Activated naive CD8-positive, alpha-beta T cell treated with anti-CD3 and anti-CD28 coated beads for 36 hours (primary cell): ENCODE measurements at places on chromosomes 4 and X. TPM values are rescaled to one million over a fixed set of nuclear protein-coding genes. Genes with fewer than 3 reads are reported as not detected.

GRCh38 chr4:168803732-168804131, 206.3 kb downstream of the CBR4 start:
- no peak overlapping the region for H3K27ac ChIP-seq
- no peak overlapping the region for H3K4me3 ChIP-seq
- DNase-seq = no peak

GRCh38 chr4:153083447-153083947, 120.7 kb upstream of the TRIM2 start:
- H3K27me3 ChIP-seq = peaks cover 18% of the 10 kb centered on the region
- peaks cover 41% of the 10 kb centered on the region for H3K4me1 ChIP-seq
- DNase-seq = peak; percentile 34
- H3K36me3 ChIP-seq = no peaks in the 10 kb centered on the region
- H3K4me3 ChIP-seq = no peak overlapping the region
- H3K27ac ChIP-seq = no peak overlapping the region

MAGEA3 gene
- not detected for total RNA-seq

PIR gene
- 3.0 TPM for total RNA-seq

PALLD gene
- 0.41 TPM for total RNA-seq

BEND2 gene
- not detected for total RNA-seq

- no peak for DNase-seq
- H3K4me3 ChIP-seq = no peak overlapping the region
- H3K4me1 ChIP-seq = no peaks in the 10 kb centered on the region
- H3K36me3 ChIP-seq = no peaks in the 10 kb centered on the region
These were observed 45.6 kb downstream of the GLUD2 start for GRCh38 chrX:121093011-121093410.

DNA sequence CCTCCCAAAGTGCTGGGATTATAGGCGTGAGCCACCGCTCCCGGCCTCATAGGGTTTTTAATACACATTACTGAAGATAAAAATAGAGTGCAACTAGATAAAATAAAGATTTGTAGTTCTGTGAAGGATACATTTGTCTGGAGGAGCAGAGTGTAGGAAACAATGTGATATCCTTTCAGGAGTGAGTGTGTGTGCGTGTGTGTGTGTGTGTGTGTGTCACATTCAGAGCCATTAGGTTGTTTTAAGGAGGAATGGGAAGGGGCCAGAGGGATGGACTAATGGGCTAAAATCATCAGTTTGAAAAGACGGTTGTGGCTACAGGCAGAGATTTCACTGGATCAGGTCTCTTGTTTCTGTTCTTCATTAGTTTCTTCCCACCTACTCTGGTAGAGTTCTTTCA, 40.0 kb downstream of the RBPJ start:
- no peak overlapping the region for H3K4me3 ChIP-seq
- peaks cover 17% of the 10 kb centered on the region for H3K4me1 ChIP-seq
- peaks cover 10% of the 10 kb centered on the region for H3K36me3 ChIP-seq
- no peak overlapping the region for H3K27ac ChIP-seq

GRCh38 chr4:143273160-143273917, 63.3 kb upstream of the GAB1 start:
- no peaks in the 10 kb centered on the region for H3K4me1 ChIP-seq
- DNase-seq = no peak
- H3K36me3 ChIP-seq = no peaks in the 10 kb centered on the region
- peaks cover 6% of the 10 kb centered on the region for H3K27me3 ChIP-seq

DNA sequence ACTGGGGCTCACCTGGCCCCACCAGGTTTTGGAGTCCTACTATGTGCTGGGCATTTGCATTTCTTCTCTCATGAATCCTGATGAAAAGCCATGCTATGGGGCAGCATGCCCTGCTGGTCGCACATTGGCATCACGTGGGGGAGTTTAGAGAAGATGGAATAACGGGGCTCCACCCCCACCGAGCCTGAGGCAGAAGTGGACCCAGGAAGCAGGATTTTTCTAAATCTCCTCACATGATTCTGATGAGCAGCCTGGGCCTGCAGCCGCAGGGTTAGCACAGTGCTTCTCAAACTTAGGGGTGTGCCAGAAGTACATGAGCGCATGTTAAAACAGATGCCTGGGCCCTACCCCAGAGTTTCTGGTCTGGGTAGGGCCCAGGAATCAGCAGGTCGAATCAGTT, 4.6 kb upstream of the SORCS2 start:
- H3K27ac ChIP-seq = no peak overlapping the region
- DNase-seq = no peak
- H3K27me3 ChIP-seq = peaks cover 20% of the 10 kb centered on the region
- H3K4me3 ChIP-seq = no peak overlapping the region

GRCh38 chr4:108192056-108192455, 23.3 kb upstream of the LEF1 start:
- H3K4me3 ChIP-seq = no peak overlapping the region
- peaks cover 25% of the 10 kb centered on the region for H3K4me1 ChIP-seq
- H3K27me3 ChIP-seq = no peaks in the 10 kb centered on the region
- H3K27ac ChIP-seq = no peak overlapping the region
- H3K36me3 ChIP-seq = peaks cover 3% of the 10 kb centered on the region

MAGEB10 gene
- not detected for total RNA-seq

USP9X gene
- total RNA-seq = 53.8 TPM

DNA sequence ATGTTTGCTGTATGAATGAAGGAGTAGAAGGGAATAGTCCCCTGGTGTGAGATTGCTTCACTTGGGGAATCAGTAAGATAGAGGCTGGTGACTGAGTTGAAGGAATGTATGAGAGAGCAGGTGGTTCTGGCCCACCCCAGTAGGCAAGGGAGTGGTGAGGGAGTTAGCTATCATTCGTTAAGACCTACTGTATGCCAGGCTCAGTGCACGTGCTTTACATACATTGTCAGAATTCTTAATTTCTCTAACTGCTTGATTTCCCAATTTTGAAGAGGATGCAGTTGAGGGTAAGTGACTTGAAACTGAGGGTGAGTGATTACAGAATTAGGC, 700 bp downstream of the VMA21 start:
- H3K27ac ChIP-seq = peak overlapping the region; percentile 92
- H3K27me3 ChIP-seq = no peaks in the 10 kb centered on the region

DNA sequence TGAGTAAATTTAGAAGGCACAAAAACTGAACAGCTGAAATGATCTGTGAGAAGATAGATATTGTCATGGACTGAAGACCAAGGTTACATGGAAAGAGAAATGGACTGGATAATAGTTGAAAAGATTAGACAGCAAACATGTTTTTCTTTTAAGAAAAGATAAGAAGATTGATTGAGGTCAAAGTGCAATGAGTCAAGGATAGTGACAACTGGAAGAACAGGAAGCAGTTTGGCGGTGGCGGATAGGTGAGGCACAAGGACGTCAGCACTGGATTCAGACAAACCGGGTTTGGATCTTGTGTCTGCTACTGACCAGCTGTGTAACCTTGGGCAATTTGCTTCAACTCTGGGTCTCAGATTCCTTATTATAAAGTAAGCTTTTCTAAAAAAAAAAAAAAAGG, 2.0 kb upstream of the HPGD start:
- H3K27me3 ChIP-seq = peaks cover 28% of the 10 kb centered on the region
- peak overlapping the region; percentile 21 for H3K27ac ChIP-seq
- H3K4me1 ChIP-seq = peaks cover 18% of the 10 kb centered on the region
- DNase-seq = no peak

GRCh38 chrX:6024204-6024603, 204.5 kb downstream of the NLGN4X start:
- no peaks in the 10 kb centered on the region for H3K36me3 ChIP-seq
- H3K27me3 ChIP-seq = no peaks in the 10 kb centered on the region
- DNase-seq = no peak
- H3K27ac ChIP-seq = no peak overlapping the region
- no peaks in the 10 kb centered on the region for H3K4me1 ChIP-seq

WDFY3 gene
- 0.52 TPM for total RNA-seq

MXD4 gene
- total RNA-seq = 0.78 TPM

- H3K27ac ChIP-seq = no peak overlapping the region
- H3K4me3 ChIP-seq = no peak overlapping the region
- no peaks in the 10 kb centered on the region for H3K36me3 ChIP-seq
- H3K27me3 ChIP-seq = no peaks in the 10 kb centered on the region
These were observed 76.5 kb downstream of the PSAPL1 start for GRCh38 chr4:7358100-7358735.

DNA sequence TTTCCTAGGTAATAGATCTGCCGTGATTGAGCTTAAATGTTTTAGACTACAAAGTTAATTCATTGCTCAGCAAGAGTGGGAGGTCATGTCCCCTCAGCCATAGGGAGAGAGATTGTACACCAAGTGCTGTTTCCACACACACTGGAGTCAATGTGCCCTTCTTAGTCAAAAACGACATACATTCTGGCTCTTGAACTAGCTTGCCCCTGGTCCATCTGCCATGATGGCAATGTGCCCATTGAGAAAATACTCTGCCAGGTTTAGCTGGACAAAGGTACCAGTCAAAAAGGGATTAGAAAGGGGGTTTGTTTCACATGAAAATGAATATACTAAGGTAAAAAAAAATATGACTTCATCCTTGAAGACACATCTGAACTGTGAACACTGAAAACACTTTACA, 377.1 kb upstream of the ADGRL3 start:
- H3K36me3 ChIP-seq = no peaks in the 10 kb centered on the region
- no peaks in the 10 kb centered on the region for H3K27me3 ChIP-seq
- no peak overlapping the region for H3K27ac ChIP-seq
- H3K4me1 ChIP-seq = no peaks in the 10 kb centered on the region
- no peak overlapping the region for H3K4me3 ChIP-seq
- no peak for DNase-seq

PABPC4L gene
- not detected for total RNA-seq

WNK3 gene
- total RNA-seq = 1.0 TPM

HDAC6 gene
- total RNA-seq = 50.0 TPM

USP17L22 gene
- not detected for total RNA-seq

GRCh38 chr4:48015678-48016077, 803 bp downstream of the CNGA1 start:
- DNase-seq = no peak
- H3K27me3 ChIP-seq = peaks cover 31% of the 10 kb centered on the region
- peaks cover 19% of the 10 kb centered on the region for H3K4me1 ChIP-seq
- no peaks in the 10 kb centered on the region for H3K36me3 ChIP-seq
- peak overlapping the region; percentile 81 for H3K4me3 ChIP-seq
- H3K27ac ChIP-seq = no peak overlapping the region

GRCh38 chr4:123390846-123391456, 5.6 kb upstream of the SPRY1 start:
- no peak overlapping the region for H3K4me3 ChIP-seq
- H3K4me1 ChIP-seq = peaks cover 10% of the 10 kb centered on the region
- H3K27ac ChIP-seq = no peak overlapping the region
- H3K27me3 ChIP-seq = no peaks in the 10 kb centered on the region
- no peaks in the 10 kb centered on the region for H3K36me3 ChIP-seq

DNA sequence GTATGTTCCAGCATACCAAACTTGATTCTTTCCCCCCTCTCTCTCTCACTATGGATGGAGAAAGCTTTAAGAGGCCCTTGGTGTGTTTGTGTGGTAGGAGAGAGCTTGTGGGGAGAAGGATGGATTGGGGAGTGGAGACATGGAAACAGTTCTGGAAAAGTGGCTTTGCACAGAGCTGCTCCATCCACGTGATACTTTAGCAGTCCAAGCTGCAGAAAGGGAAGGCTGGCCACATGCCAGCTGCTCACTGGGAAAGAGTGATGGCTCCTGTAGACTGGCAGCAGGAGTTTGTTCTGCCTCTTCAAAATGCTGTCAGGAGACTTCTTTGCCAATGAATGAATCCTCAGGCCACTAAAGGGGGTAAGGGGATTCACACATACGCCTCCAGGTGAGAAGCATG, 21.7 kb upstream of the SEC24B start:
- H3K4me1 ChIP-seq = no peaks in the 10 kb centered on the region
- no peak overlapping the region for H3K4me3 ChIP-seq
- no peaks in the 10 kb centered on the region for H3K27me3 ChIP-seq
- no peaks in the 10 kb centered on the region for H3K36me3 ChIP-seq
- no peak overlapping the region for H3K27ac ChIP-seq

PTPN13 gene
- total RNA-seq = 0.02 TPM
